A549 (cell line): ENCODE measurements at places on chromosomes 7 and 10.

GRCh38 chr10:115951242-115951641 is 321.8 kb downstream of the GFRA1 start:
- DNase-seq = no peak

GRCh38 chr10:95787447-95787846 is 31.5 kb downstream of the ENTPD1 start:
- DNase-seq = no peak

- peak; percentile 4 for DNase-seq
Observed at GRCh38 chr7:121081327-121081936, 92.9 kb downstream of the CPED1 start.

DNA sequence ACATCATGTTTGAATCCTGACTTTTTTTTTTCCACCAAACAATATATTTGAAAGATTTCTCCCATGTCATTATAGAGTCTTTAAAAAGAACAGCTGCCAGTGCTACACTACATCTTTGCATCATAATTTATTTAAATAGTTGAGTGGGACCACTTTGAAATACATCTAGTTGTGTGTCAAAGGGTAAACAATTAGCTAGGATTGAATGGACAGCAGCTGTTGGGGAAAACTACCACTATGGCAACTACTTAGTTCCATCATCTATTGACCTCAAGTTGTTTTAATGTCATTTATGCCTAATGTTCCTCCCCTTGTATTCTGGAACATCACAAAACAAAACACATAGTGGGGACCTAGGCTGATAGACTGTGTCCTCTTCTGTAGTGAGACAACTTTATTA is 985.1 kb downstream of the SORCS1 start:
- DNase-seq = no peak

GRCh38 chr7:130446259-130446658 is 5.4 kb upstream of the CEP41 start:
- DNase-seq = no peak

DNA sequence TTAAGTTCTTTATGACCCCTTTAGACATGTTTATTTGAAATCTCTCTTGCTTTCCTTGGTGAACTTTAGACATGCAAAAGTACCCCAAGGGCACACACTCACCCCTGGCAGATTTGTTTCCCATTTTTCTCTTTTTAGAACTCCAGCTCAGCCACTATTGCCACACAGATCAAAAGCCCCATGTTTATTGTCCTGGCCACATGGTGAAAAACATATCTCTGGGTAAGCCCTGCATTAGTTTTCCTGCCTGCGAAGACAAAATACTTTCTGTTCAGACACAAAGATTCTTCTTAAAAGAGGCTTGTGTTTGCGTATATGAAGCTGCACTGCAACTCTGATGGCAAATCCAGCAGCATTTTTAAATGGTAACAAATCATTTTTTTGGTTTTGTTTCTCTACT is 200.0 kb downstream of the POLR1F start:
- DNase-seq = no peak

GRCh38 chr7:50962281-50962883 is 179.7 kb upstream of the GRB10 start:
- no peak for DNase-seq

DNA sequence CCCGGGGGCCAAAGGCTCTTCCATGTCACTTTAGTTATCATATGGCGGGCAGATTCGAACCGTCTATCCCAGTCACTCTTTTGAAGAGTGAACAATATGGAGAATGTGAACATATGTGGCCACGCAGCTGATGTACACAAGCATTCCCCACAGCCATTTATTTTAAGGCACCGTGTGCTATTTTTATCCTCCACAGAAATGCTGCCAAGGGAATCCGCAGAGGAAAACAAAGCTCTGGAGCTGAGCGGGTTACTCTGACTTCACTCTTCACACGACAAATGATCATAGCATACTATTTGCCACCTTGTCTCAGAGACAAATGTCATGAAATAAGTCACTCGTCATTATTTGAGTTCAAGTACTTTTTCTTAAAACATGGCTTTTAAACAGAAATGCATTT is 100.3 kb downstream of the CTBP2 start:
- no peak for DNase-seq
